ENCODE measurements at places on chromosomes 3 and 15.
A peak's percentile ranks its signal among the peaks of the same experiment; 100 is the strongest.

DNA sequence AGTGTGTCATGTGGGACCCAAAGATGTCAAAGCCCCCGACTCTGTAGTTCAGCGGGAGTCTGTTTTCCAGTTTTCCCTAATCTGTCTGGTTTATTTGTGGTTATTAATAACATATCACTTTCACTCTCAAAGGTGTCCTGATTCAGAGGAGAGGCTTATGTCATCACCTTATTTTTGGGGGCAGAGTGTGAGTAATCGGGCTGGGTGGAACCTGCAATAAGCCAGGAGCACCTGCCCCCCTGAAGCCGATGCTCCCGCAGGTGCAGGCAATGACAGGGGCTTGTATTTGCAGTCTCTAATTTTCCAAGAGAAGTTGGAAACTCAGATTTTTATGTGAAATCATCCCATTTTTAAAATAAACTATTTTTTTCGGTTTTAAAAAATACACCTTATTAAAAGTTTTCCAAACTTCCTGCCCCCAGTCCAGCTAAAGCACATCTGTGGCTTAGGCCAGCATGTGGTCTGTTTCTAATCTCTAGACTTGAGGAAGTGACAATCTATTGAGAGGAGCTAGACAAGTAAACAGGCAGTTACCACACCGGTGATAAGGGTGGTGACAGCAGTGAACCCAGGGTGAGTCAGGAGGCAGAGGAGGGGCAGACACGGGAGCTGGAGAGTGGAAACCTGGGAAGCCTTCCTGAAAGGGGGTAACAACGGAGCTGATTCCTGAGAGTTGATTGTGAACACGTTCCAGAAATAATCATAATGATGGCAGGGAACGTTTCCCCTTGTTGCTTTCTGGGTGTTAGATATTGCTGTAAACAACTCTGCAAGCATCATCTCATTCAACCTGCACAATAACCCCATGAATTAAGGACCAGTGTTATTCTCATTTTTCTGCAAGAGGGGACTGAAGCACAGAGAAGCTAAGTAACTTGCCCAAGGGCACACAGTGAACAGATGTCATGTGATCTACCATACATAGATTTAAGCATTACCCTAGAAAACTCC, 37.2 kb downstream of the BHLHE40 start:
- DNase-seq = no peak

- no peak for DNase-seq
Observed at GRCh38 chr3:36895496-36896409, 49.1 kb downstream of the TRANK1 start.

DNA sequence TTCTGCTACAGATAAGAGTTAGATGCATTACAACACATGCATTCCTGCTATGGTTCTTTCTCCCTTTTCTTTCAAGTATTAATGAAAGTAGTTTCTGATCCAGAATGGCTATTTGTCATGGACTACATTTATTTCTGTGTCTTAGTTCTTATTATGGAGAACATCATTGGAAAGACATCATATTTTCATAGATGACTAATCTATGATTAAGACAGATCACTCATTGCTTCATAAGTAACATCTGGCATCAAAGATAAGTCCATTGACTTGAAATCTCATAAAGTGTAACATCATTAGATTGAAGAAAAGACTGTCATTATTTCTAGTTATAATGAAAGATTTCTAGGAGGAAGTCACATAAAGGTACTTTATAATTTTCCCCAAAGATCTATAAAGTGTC, 366.7 kb downstream of the NSUN3 start:
- no peak for DNase-seq

- peak; percentile 67 for DNase-seq
Observed at GRCh38 chr3:64342940-64343688, 117.8 kb upstream of the PRICKLE2 start.

GRCh38 chr3:71400986-71401451, 182.5 kb downstream of the FOXP1 start:
- no peak for DNase-seq

GRCh38 chr3:193560870-193561269, 6.2 kb upstream of the ATP13A4 start:
- DNase-seq = no peak
